HT1080 (cell line): ENCODE measurements at places on chromosomes 4 and X. TPM values are rescaled to one million over a fixed set of nuclear protein-coding genes. Genes with fewer than 3 reads are reported as not detected.

The MAGEA1 gene
- 14.1 and 15.2 TPM in 2 replicates for total RNA-seq

The CLNK gene
- total RNA-seq = not detected in 2 replicates

The ATP2B3 gene
- total RNA-seq = 0.03 TPM in 1 of 2 replicates, not detected in the other

The AADAT gene
- total RNA-seq = 8.9 and 9.6 TPM in 2 replicates

The SLITRK2 gene
- total RNA-seq = not detected in 2 replicates

The MAPK10 gene
- total RNA-seq = 0.03 and 2.0 TPM in 2 replicates

The COL25A1 gene
- total RNA-seq = 0.06 TPM in 1 of 2 replicates, not detected in the other

The KCNE5 gene
- 0.48 TPM in 1 of 2 replicates, not detected in the other for total RNA-seq

The UCHL1 gene
- total RNA-seq = not detected in 2 replicates

The GAGE12H gene
- not detected in 2 replicates for total RNA-seq

The TCEAL5 gene
- total RNA-seq = not detected in 2 replicates

The HSD17B13 gene
- total RNA-seq = not detected in 2 replicates

The MAGEA10 gene
- total RNA-seq = not detected in 2 replicates

The NUP62CL gene
- total RNA-seq = not detected in 2 replicates

The EREG gene
- not detected in 2 replicates for total RNA-seq
